ENCODE measurements at places on chromosomes 3 and 15.

- peak; percentile 68 for DNase-seq
These were observed 2.5 kb downstream of the ANP32A start for GRCh38 chr15:68818066-68818768.

DNA sequence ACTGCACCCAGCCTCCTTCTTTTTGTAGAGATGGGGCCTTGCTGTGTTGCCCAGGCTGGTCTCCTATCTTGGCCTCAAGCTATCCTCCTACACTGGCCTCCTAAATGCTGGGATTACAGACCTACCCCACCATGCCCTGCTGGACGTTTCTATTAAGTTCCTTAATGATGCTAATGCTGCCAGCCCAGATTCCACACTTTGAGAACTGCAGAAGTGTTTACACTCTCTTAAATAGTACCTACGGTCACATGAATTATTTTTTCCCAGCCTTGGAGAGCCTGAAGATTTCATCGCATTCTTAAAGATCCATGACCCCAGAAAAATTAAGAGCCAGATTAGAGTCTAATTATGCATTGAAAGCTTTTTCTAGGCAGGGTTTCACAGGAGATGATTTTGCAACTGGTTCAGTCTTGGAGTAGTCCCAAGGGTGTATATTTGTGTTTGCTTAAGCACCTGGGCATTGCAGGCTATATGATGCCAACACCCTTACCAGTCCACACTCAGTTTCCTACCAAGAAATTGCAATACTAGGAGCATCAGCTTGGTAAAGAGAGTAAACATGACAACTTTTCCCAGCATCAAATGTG, 36.6 kb downstream of the TM4SF4 start:
- DNase-seq = no peak

GRCh38 chr15:62306851-62307504, 141.9 kb upstream of the C2CD4B start:
- DNase-seq = no peak

DNA sequence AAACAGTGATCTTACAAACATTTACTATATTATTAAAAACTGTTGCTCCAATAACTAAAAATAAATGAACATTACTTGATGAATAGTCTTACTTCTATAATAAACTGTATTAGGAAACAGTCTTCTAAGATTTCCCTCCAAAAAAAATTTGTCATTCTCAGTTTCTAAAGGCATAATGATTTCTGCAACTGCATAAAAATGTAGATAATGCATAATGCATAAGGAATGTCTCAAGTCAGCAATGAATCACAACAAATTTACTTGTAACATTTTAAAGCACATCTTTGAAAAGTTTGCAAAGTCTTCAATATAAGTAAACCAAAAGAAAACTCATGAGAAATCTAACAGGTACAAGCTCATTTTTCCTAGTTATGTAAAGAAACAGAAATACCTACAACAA, 113.5 kb downstream of the VPS13C start:
- no peak for DNase-seq

- DNase-seq = no peak
These were observed 5.3 kb downstream of the EDEM1 start for GRCh38 chr3:5192571-5193365.

DNA sequence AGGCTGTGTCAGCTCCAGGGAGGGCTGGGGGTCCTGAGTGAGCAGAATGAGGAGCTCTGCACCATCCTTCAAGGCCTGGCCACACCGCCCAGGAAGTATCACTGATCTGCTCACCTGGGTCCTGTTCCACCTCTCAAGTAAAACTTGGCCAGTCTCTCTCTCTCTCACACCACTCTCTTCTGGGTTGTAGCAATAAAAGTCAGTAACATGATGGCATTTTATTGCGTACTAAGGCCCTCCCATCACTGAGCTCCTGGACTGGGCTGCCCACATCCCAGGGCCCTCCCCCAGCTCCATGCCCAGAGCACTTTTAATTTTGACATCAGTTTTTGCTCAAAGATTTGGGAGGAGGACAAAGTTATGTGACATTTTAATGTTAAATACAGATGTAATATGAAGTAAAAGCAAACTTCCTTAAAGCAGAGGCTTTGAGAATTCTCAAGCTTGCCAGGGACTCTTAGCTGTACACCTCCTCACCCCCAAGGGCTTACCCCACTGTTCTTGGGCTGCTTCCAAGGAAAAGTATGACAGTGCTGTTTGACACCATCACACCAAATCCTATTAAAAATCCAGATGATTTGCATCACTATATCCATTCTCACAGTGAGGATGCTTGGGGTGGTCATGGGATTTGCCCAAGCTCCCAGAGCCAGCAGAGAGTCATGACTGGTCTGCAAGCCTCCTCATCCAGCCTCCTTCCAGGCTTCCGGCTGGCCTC, 105.1 kb upstream of the SLCO2A1 start:
- DNase-seq = no peak

DNA sequence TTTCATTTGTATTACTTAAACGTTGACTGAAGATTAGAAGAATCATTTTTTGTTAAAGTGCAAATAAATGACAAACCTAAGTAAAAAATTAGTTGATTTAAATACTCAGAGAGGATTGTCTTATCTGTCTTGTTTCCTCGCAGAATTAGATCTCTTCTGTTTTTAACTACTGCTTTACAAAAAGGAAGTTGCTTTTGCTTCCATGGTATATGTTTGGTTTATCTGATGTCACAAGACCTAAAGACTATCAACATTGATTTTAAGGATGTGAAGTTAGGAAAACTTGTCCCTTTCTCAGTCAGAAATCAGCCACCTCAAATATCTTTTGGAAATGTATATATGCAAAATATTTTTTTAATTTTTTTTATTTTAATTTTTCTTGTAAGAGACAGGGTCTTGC, 28.7 kb downstream of the GPR171 start:
- no peak for DNase-seq

DNA sequence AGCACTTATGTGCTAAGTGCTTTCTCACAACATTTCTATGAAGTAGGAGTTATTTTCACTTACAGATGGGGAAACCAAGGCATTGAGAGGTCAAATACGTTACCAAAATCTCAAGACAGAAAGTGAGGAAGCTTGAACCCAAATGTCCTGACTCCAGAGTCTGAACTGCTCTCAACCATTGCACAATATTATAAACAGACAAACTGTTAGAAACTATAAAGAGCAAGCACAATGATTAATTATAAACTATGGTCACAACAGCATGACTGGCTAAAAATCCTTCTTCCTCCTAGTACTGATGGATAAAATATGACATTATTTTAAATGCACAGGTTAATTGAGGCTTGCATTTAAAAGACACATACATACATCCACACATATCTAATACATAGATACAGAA, 77.9 kb upstream of the ASB14 start:
- DNase-seq = no peak

GRCh38 chr3:58104151-58104550, 95.9 kb downstream of the FLNB start:
- no peak for DNase-seq

GRCh38 chr3:128279601-128279880, 126.3 kb downstream of the EEFSEC start:
- no peak for DNase-seq

GRCh38 chr3:117305681-117306080, 596.1 kb downstream of the TUSC7 start:
- DNase-seq = no peak

DNA sequence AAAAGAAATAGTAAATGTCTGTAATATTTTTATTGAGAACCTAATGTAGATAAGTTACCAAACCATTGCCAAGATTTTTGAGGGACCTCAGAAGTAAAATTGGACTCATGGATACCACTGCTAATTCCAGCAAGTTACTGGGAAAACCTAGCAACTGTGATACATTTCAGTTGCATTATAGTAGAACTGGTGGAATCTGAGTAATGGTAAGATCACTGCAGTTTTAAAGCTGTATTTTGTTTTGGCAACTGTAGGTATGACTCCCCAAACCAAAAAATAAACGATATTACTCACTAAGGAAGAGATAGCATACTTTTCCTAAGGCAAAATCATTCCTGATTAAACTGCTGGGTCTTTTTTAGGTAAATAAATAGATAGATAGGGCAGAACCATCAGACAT, 54.0 kb downstream of the ARMC8 start:
- DNase-seq = no peak

DNA sequence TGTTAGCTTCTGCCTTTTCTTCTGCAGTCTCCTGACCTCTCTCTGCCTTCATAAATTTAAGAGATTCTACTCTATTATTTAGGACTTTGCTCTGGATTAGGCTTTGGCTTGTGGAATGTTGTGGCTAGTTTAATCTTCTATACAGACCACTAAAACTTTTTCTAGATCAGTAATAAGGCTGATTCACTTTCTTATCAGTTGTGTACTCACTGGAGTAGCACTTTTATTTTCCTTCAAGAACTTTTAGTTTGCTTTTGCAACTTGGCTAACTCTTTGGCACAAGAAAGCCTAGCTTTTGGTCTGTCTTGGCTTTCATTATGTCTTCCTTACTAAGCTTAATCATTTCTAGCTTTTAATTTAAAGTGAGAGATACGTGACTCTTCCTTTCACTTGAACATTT, 265.5 kb upstream of the TBC1D5 start:
- no peak for DNase-seq

GRCh38 chr3:149808209-149808829, 4.7 kb upstream of the RNF13 start:
- DNase-seq = peak; percentile 18

DNA sequence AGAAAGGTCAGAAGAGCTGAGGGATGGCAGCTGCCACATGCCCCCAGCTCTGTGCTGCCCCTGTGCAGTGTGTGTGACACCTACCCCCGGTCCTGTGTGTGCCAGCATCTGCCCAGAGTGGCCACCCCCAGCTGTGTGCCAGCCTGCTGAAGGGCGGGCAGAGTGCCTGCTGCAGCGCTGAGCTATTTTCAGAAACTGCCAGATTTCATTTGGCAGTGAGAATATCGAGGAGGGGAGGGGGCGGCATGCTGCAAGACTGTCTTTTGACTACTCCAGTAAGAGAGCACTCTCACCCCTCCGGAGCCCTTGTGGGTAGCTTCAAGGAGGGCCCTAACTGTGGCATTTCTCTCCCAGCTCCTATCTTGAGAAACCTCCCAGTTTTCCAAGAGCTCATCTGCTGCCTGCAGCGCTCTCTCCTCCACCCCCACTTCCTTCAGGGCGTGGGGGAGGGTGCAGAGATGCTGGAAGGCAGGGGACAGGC, 25.2 kb upstream of the DOCK3 start:
- DNase-seq = no peak

DNA sequence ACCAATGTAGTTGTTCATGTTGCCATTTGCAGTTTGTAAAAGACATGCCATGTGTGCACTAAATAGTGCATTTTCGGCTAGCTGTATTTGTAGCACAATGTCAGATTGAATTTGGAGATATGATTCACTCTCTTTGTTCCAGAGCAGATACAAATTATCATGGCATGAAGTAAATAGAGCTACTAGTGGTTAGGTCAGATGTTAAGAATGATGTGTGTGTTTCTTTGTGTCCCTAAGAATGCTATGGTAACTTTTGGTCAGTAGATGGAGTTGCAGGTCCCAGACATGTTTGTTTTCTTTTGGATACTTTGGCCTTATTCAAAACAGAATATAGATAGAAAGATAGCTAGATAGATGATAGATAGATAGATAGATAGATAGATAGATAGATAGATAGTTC, 595.8 kb downstream of the NLGN1 start:
- no peak for DNase-seq

- DNase-seq = no peak
These were observed 284.7 kb downstream of the ERC2 start for GRCh38 chr3:56183529-56183928.

- DNase-seq = no peak
These were observed 418.3 kb downstream of the OTOL1 start for GRCh38 chr3:161914703-161915417.

DNA sequence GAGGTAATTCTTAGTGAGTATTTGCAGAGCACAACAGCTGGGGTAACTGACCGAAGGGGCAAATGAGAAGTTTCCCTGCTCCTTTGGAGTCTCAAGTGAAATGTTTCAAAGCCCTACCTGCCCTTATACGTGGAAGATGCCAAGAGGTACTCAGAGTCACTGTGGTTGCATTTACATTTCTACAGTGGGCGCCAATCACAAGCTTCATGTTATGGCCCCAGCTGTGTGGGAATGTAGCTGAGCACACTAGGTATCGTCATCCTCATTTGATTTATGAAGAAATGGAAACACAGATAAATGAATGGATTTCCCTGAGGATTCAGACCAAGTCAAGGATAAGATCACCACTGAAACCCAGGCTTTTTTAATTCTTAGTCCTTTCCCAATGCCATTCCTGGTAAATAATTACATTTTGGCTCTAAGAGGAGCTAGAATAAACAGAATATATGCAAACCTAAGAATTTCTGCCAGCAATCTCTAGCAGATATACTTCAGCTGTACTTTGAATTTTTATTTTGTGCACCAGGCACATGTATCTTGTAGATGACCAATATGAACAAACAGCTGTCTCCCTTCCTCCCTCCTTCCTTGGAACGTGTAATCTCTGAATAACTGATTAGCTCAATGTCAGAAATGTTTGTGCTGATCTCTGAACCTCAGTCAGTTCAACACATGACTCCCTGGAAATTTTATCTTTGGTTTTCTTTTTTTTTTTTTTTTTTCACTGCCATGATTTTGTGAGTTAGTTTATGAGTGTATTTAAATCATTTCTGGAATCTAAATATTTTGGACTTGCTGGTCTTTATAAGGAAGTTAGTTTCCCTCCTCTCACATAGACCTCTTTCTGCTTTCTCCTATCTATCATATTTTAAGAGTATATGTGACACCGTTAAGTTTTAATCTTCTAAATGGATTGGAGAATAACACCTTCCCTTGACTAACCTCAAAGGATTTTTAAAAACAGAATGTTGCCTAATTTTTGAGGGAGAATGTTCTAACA, 69.2 kb downstream of the MAP2K5 start:
- no peak for DNase-seq

- DNase-seq = no peak
These were observed 189.4 kb downstream of the WNT5A start for GRCh38 chr3:55297706-55298105.

DNA sequence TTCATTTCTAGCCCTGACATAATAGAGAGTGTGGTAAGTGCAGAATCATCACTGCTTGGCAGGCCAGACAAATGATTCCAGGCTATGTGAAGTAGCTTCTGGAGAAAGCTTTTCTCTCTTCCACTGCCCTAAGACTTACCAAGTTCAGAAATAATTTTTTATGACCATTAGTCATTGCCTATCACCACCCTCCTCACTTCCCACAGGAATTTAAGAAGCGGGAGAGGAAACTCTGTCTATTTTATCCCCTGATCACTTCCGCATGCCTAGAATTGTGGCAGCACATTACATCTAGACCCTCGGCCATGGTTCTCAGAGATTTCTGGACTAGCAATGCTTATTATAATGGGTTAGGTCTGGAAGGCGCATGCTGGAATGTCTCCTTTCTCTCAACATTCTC, 397.8 kb upstream of the NR2F2 start:
- no peak for DNase-seq

DNA sequence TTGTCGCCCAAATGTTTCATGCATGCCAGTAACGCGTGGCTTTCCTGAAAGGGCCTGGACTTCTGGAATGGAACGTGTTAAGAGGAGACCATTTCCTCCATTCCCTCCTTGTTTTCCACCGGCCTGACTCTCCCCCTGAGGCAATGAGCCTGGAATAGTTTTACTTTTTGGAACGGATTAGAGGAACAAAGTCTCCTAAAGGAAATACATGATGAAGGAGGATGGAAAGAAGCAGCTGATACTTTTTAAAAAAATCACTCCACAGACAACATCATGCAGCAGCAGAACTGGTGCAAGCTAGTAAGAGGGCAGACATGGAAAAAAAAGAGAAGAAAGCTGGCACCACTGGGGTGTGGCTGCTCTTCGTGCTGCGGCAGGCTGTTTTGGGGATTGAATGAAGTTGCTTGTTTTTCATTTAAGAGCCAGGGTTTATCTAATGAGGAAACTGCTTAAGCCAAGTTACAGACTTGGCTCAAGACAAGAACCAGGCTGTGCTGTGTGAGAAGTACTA, 3.6 kb upstream of the KBTBD12 start:
- DNase-seq = no peak
